ENCODE measurements at places on chromosomes 12 and 14. TPM values are rescaled to one million over a fixed set of nuclear protein-coding genes. Genes with fewer than 3 reads are reported as not detected.

DNA sequence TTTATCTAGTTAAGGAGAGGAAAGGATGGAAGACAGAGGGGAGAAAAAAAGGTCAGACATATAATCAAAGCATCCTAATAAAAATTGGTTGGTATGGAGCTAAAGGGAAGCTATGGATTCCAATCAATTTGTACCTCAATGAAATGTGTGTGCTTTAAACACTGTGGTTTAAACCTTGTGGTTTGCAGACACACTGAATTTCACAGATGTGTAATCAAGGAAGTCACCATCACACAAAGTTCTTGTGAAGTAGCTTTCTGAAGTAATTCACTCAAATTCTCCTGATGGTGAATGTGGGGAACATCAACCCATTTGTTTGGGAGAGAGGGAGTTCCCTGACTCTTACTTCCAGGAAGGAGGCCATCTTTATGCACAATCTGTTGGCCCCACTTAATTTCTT, 243.3 kb upstream of the KRR1 start:
- DNase-seq: no peak

DNA sequence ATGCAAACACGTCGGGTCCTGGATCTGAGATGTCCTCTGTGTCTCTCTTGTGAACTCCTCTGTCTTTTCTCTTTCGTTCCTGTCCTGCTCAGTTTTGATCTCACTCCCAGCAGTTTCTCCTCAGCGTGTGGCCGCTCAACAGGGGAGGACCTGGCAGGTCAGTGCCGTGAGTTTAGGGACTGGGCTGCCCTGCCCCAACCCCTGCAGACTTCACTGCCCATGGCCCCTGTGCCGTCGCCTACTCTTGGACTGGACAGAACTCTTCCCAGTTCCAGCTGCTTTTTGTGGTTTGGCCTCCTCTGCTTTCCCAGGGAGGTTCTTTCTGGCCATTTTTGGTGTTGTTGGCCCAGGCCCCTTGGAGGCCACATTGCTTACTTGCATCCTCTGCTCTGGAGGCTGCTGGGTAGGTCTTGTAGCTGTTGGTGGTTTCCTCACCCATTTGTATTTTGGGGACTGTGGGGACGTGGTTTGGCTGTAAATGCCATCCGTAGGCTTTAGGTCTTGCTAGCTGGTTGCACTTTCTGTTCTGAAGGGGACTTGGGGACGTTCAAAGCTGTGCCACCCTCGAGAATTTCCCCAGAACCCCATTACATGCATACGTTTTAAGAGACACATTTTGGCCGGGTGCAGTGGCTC, 20.0 kb upstream of the DNAH10 start:
- no peak for DNase-seq

- no peak for DNase-seq
These were observed 739 bp upstream of the SPATA7 start for GRCh38 chr14:88384718-88385117.

GRCh38 chr14:105022276-105022670, 1.4 kb upstream of the CDCA4 start:
- no peak for DNase-seq

DNA sequence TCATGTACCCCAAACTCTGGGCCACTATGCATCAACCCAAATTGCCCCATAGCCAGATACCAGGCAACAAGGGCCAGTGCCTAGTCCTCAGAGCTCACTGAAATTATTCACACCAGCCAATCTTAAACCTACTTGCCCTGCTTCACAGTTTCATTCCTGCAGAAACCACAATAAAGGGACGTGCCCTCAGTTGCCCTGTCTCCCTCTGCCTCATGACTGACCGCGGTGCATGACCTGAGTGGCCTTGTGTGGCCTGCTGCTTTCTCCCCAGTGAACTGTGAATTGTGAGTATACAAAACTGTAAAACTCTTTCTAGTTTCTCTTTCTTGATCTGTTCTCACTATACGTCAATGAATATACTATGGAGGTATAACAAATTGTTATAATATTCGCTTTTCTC, 490.9 kb upstream of the MIS18BP1 start:
- no peak for DNase-seq

- no peak for DNase-seq
These were observed 54.2 kb downstream of the PTPRQ start for GRCh38 chr12:80498059-80498728.

- DNase-seq: no peak
These were observed 2.2 kb downstream of the SSTR1 start for GRCh38 chr14:38209572-38210557.

GRCh38 chr14:104804481-104805325, 3.8 kb downstream of the ZBTB42 start:
- no peak for DNase-seq

DNA sequence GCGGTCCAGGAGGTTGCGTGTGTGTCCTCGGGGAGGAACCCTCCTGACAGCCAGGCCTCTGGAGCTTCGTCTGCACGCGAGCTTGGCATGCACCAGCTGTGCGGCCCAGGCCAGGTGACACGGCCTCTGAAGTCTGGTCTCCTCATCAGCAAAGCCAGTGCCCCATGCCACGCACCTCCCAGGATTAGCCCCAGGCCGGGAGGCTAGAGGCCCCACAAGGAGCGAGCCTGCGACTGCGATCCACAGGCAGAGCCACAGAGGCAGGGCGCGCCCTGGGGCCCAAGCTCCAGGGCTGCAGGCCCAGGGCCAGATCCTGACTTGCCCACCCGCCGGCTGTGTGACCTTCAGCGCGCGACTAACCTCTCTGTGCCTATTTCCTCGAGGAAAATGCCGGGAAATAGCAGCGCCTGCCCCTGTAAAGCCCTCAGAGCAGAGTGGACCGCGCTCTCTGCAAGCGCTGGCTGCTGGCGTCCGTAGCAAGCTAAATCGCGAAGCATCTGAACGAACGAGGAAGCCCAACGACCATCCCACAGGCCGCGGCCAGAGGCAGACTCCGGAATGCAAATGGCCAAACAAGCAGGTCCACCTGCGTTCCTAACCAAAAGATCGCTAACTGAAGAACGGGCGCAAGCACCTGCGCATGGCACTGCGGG, 492 bp upstream of the BTBD6 start:
- DNase-seq: no peak

- DNase-seq: no peak
These were observed 33.0 kb upstream of the FGF23 start for GRCh38 chr12:4412465-4412864.

DNA sequence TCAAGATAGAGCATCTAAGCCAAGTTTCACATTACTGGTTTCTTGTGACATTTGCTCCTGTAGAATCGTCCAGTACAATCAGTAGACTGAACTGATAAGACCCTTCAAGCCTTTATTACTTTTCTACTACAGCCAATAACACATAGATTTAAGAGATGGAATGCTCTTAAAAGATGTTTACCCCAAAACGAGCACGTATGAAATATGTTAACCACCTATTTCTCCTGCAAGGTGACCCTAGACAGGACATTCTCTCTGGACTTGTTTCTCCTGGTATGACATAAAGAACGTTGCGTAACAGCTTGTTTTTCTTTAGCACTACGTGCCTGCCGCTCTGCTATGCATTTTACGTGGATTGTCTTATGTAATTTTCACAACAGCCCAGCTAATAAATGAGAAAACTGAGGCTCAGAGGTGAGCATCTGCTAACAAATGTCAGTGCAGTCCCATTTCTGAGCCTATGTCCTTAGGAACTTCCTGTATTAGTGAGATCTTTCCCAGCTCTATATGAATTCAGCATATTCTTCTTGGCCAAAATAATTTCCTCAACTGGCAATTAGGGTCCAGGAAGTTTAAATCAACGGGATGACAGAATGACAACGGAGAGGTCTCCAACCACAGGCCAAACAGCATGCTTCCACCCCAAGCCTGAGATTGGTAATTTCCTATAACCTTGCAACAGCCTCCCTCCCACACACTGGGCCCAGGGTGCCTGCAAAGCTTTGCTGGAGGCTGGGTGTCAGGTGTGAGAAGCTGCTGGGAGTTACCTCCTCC, 3.7 kb downstream of the NFKBIA start:
- DNase-seq: peak; percentile 62

- no peak for DNase-seq
These were observed 81.6 kb downstream of the LLPH start for GRCh38 chr12:66048835-66049537.

DNA sequence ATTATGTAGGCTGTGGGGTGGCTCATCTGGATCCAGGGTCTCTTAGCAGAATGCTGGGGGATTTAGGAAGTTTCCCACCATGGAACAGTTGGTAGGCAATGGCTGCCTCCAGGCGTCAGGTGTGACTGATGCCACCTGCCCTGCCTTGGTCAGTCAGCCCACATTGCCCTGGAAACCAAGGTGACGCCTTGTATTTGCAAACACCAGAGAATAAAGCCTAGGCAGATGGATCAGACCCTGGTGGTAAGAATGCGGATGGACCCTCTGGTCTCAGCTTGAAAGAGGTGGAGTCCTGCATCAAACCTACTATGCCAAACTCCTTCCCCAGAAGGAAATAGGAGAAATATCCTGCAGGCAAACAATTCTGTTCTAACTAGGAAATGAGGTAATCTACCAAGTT, 38.2 kb downstream of the NCKAP5L start:
- DNase-seq: no peak

- DNase-seq: no peak
These were observed 22.1 kb downstream of the LGMN start for GRCh38 chr14:92726135-92726932.

DNA sequence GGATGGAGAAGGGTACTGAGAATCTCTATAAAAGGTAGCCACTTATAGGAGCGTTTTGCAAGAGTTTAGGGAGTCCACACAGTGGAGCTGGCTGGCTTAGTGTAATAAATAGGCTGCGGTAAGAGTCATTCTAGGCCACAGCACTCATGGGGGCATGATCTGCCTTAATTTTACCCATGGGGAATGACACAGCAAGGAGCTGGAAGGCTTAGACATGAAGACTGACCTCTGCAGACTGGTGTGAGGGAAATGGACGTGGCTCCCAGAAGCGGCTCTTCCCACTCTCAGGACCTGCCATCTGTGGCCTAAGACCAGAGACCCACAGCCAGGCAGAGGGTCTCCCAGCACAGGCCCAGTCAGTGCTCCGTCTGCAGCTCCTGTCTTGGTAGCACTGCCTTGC, 173.3 kb downstream of the PPM1H start:
- no peak for DNase-seq

GRCh38 chr14:101112351-101113107, 209.0 kb upstream of the RTL1 start:
- DNase-seq: peak; percentile 78

DNA sequence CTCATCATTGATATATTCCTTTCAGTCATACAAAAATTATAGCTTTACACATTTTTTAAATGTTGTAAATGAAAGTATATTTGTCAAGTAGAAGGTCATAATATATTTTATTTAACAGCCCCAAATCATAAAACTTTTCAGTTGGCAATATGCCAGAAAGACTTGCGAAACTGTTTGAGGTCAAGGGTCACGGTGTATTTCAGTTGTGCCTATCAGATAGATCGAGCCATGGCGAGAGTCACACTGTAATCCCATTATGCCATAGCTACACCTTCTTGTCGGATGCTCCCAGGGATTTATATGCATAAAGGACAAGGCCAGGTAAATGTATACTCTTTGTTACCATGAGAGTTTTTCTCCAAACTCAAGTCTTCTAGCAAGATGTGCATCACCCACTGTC, 26.7 kb upstream of the G2E3 start:
- DNase-seq: no peak

DNA sequence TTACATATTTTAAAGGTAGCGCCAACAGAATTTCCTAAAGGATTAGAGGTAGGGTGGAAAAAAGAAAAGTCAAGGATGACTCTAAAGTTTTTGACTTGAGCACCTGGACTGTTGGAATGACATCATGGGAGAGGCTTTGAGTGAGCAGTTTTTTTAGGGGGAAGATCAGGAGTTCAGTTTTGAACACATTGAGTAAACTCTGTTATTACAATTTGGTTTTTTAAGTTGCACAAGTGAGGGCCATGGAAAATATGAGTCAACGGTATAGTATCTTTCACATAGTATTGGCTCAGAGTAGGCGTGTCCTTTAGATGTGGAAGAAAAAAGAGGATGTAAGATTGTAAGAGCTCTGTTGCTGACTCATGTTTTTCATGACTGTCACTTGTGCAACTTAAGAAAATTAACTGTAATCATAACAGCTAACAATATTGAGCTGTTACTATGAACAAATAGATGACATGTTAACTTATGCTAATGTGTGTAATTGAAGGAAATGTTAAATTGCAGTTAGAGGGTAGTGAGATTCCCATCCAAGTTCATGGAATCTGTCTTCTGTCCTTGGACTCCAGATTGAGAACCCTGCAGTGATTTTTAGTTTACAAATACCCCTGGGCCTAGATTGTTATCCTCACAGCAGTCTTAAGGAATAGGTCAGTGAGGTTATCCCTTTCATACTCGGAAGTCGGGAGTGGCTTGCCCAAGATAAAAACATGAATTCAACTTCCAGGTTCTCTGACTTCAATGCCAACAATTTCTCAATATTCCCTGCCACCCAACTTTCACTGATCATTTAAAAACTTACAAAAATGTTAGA, 48.2 kb upstream of the ATP2B1 start:
- no peak for DNase-seq

- no peak for DNase-seq
These were observed 90.8 kb downstream of the C2CD5 start for GRCh38 chr12:22453511-22453910.

GRCh38 chr12:132159555-132160003, 15.3 kb downstream of the NOC4L start:
- no peak for DNase-seq

- no peak for DNase-seq
These were observed 115.4 kb downstream of the ESR2 start for GRCh38 chr14:64178814-64179213.

DNA sequence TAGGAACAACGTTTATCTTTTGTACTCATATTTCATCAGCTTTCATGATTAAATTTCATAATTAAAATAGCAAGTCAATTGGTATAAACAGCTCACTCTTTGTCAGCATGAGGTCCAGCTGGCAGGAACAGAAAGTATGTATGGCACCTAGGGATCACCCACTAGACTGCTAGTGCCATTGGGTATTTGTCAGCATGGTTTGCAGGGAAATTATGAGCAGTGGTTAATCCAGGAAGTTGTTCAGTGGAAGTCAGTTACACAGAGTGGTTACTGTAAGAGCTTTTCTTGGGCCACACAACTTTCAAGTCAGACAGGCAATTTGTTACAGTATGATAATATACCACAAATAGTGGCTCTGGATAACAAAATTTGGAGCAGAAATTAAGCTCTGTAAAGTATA, 340.3 kb upstream of the RGS6 start:
- no peak for DNase-seq

LRFN5 gene
- total RNA-seq: 3.6 TPM

TAS2R30 gene
- 4.1 TPM for total RNA-seq

PRKAG1 gene
- 61.7 TPM for total RNA-seq

FIGNL2 gene
- 1.3 TPM for total RNA-seq

RNU4-1 gene
- 976 TPM for total RNA-seq

SLC39A2 gene
- not detected for total RNA-seq

RNASE7 gene
- total RNA-seq: 0.39 TPM

CLEC4C gene
- total RNA-seq: not detected
